Activated naive CD8-positive, alpha-beta T cell treated with anti-CD3 and anti-CD28 coated beads, Interleukin-2, amount 50 U/mL, for 24 hours (primary cell): ENCODE measurements at places on chromosomes 2 and 18.

DNA sequence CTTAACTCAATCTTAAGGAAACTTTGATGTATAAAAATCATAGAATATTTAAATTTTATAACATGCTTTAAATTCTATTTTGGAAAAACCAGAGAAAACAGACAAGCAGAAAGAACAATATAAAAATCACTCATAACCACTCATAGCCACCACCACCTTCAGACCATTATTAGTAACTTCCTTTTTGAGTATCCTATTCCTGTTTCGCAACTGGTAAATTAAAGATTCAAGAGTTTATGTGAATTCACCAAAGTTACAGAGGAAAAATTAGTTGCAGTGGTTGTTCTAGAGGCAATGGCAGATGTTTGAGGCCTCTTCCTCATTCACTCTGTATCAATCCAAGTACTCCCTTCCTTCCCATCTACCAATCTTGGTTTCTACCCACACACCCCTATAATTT is 49.3 kb upstream of the PROKR1 start:
- DNase-seq: no peak

GRCh38 chr18:45243340-45244110 is 371.8 kb upstream of the SLC14A2 start:
- DNase-seq: no peak

DNA sequence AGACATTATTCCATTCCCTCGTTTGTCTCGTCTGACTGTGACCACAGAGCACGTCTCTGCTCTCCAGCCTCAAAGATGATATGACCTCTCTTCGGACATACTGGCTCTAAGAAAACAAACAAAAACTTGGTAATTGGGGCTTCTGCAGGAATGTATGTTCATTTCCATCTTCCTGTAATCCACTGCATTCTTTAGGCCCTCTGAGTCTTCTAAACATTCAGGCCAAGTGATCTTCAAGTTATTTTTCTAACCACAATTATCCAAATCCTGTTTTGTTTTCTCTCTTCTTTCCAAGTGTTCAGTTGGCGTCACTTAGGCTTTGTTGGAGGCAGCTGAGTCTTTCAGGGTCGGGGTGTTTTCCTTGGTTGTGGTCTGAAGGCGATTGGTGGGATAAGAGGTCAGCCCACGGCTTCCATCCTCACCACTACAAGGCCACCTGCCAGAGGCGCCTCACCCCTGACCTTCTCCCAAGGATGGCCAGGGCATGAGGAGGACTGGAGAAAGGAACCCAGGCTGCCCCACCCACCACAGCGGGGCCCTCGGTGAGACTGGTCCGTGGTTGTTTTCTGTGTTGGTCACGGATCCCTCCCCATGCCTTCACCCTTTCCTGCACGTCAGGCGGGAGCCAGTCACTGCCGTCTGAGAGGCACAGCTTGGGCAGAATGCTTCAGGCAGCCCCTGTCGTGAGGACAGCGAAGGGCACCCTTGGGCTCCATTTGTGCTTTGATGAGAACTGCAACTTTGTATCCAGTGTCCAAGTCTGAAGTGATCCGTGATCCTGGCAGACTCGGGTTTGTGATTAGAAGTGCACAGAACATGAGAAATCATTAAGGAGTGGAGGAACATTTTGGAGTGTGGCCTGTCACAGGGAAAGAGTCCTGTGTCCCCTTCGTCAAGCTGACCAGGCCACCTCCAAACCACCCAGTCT is 88.6 kb upstream of the FHL2 start:
- DNase-seq: no peak

DNA sequence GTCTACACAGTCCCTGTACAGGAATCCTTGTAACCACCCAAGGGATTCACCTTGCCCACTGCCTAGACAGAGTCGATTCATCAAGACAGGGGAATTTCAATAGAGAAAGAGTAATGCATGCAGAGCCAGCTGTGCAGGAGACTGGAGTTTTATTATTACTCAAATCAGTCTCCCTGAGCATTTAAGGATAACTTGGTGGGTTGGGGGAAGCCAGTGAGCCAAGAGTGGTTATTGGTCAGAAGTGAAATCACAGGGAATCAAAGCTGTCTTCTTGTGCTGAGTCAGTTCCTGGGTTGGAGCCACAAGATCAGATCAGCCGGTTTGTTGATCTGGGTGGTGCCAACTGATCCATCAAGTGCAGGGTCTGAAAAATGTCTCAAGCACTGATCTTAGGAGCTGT is 17.8 kb upstream of the FAM98A start:
- DNase-seq: no peak

DNA sequence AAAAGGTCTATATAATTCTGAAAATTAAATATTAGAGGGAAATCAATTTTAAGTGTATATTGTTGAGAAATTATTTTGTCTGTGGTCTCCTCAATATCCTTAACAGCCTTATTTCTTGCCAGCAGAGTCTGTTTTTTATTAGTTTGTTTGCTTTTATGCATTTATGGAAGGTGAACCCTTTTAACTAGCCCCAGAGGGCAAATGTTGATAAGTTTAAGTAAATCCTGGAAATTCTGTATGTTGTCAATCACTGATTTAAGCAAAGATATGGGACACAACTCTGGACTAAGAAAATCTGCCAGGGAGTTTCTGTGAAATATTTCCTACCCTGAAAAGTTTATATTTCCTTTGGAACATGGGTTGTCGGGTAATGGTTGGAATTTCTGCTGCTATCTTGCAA is 339.5 kb upstream of the COL3A1 start:
- DNase-seq: no peak

DNA sequence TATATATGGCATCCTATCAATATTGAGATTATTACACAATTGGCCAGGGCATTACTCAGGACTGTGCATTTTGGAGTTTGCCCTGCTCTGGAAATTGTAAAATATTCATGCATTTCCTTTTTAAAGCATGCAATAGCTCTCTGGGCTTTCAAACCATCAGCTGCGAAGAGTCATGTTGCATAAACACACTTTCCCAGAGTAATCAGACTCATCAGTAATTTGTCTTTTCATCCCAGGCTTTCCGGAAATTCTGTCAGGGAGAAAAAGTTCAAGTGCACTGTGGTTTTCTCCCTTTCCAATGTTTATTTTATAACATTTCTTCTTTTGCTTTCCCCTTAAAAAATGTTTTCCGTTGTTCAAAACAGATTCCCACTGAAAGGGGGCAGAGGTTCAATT is 38.9 kb upstream of the FHL2 start:
- DNase-seq: no peak

DNA sequence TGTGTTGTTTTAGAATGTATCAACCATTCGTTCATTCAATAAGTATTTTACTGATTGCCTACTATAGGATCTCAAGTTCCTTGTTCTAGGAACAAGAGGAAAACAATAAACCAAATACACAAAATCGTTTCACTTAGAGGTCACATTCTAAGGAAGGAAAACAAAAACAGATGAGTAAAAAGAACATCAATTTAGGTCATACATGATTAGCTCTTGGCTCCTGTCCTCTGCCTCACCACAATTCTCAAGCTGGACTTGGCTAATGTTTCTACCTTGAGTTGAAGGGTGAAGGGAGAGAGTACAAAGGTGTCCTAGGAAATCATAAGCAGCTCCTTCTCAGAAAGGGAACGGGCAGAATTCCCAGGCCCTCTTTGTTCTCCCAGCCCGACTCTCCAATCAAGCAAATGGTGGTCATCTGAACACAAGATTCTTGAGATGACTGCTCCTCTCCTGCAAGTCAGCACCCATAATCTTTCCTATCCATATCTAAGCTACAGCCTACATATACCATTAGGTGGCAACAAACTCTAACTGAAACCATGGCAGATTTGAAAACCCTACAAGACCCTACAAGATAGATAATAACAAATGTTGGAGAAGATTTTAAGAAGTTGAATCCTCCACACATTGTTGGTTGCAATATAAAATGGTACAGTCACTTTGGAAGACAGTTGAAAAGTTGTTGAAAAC is 76.0 kb downstream of the CBLN2 start:
- no peak for DNase-seq

DNA sequence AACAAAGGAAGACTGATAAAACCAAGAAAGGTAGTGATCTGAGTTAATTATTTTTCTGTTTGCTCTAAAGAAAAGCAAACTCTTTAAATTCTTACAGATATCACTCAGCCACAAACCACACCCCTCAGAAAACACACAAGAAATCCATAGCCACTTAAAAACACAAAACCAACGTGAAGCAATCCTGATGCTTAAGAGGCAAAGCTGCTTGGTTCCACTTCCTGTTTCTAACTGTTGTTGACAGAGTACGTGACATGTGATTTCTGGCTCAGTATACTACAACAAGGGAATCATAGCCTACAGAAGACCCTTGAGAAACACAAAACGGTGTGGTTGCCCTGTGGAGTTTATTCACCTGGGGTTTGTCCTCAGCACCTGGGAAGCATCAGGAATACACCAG is 240.9 kb upstream of the APCDD1 start:
- DNase-seq: no peak

DNA sequence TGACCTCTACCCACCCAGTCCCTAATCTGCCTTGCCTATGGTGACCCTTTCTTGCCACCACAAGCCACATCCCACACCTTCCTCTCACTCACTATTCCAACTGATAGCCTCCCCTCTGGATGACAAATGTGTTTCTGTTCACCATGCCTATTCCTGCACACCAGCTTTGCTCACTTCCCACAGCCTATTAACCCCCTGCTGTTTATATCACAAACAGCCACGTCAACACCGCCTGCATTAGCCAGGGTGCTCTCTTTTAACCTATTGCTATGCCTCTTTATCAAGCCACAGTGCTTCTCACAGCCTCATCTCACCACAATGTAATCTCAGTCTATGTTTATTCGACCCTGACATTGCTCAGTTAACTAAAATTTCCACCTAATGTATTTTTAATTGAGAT is 271.8 kb downstream of the SUCLG1 start:
- no peak for DNase-seq

DNA sequence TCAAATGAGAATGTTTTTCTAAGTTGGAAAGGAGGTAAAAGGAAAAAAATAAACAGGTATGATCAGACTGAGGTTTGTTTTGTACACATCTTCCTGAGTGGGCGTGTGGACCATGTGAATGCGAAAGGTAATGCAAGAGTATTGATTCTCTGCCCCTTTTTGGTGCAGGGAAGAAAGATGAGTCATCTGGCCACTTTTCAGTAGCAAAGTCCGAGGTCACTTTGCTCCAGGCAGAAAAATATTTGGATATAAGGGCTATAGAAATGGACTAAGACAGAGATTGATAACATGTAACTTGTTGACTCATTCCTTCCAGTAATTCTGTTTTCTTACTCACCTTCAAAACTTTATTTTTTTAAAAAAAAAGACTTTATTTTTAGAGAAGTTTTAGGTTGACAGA is 130.5 kb downstream of the DSEL start:
- no peak for DNase-seq

DNA sequence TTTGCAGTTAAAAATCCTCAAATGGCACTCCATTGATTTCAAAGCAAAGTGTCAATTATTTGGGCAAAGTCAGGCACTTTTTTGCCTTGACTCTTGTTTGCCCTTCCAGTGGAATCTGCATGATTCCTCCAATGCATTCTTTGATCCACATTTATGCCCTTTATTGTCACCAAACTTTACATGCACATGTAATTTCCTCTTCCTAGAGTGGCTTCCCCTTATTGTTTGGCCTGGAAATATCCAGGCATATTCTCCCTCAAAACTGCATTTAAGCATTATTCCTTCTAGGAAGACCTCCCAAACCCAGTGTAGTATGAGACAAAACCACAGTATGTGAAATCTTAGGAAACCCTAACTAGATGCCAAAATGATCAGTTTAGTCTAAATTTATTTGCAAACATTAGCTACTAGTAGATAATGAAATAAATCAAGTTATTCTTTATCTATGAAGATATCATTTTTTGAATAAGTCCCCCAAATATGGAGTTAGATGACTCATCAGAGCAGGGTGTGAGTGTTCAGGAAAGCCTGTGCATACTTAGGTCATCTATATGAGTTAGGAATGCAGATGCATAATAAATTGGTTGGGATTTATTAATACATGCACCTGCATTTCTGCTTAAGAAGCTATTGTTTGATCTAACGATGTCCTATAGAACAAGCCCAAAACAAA is 433.3 kb upstream of the TCF4 start:
- DNase-seq: no peak
